ENCODE measurements at places on chromosomes 2 and 18.
A peak's percentile ranks its signal among the peaks of the same experiment; 100 is the strongest.

- DNase-seq: no peak
Measured at GRCh38 chr2:4668381-4668780, 965.0 kb downstream of the DCDC2C start.

GRCh38 chr2:133331436-133331835 is 236.8 kb downstream of the NCKAP5 start:
- no peak for DNase-seq

DNA sequence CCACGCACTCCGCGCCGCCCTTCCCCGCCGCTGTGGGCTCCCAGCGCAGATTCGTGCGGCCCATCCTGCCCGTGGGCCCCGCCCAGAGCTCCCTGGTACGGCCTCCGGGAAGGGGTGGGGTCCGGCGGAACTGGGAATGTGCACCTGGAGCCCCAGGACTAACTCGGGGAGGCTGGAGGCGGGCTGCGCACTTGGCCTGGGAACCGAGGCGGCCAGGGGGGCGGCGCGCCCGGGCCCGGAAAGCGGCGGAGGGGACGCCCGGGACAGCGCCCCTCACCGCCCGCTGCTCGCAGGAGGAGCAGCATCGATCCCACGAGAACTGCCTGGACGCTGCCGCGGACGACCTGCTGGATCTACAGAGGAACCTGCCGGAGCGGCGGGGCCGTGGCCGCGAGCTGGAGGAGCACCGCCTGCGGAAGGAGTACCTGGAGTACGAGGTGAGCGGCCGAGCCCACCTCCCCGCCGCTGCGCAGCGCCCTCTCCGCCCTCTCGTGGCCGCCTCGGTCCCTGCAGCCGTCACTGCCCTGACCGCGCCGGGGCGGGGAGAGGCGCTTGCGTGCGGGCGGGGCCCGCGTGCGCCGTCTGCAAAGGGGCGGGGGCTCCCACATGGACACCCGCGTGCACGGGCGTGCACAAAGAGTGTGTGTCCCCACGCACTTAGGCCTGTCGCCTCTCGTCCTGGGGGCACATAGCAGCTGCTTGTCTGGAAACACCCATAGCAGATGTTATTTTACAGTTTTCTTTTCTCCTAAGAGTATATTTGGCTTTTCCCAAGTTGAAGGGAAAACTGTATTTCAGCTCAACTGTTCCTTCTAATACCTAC is 25.2 kb downstream of the PSD4 start:
- DNase-seq: no peak

DNA sequence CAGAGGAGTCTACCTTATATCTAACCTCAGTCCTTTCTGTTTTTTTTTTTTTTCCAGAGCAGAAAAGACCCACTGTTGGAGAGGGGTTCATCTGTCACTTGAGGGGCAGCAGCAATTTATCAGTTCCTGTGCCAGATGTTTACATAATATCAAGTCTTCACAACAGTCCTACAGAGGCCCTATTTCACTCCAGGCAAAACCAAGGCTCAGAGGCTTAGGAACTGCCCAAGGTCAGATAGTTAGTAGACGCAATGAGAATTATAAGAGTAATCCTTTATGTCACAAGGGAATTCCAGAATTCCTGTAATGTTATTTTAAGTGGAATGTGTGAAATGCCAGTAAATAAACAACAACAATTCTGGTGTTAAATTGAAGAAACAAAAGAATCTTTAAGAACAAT is 696.1 kb downstream of the NRXN1 start:
- no peak for DNase-seq

DNA sequence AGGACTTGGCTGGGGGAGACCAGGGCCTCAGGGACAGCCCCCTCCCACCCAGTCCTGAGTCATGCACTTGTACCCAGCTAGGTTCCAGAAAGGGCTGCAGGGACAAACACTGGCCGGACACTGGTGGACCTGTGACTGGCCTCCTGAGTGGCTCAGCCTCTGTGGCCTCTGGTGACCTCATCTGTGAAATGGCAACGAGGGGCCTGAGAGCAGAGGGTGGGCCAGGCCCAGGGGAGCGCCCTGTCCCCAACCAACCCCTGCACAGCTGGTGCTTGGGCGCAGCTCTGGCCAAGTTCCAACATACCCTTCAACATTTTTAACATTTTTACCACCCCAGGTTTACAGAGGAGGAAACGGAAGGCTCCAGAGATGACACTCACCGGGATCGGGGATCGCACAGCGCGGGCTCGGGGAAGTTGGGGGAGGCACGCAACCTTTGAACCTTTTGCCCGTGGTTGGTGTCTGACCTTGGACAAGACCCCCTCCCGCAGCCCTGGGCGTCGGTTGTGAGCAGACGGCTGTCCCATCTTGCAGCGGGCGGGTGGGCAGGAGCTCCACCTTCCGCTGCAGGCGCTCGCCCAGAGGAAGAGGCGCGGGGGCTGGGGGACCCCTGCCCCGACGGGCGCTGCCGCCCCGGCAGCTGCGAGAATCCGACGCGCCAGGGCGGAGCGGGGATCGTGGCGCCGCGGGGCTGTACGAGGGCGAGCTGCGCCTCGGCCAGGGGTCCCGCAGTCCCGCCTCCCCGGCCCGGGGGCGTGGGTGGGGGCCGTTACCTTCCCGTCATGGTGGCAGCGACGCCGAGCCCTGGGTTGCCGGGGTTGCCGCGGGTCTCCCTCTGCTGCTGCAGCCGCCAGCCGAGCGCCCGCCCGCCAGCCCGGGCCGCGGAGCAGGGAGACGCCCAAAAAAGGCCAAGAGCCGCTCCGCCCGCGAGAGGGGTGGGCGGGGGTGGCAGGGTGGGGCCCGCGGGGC is 805 bp downstream of the LIMS2 start:
- DNase-seq: no peak

DNA sequence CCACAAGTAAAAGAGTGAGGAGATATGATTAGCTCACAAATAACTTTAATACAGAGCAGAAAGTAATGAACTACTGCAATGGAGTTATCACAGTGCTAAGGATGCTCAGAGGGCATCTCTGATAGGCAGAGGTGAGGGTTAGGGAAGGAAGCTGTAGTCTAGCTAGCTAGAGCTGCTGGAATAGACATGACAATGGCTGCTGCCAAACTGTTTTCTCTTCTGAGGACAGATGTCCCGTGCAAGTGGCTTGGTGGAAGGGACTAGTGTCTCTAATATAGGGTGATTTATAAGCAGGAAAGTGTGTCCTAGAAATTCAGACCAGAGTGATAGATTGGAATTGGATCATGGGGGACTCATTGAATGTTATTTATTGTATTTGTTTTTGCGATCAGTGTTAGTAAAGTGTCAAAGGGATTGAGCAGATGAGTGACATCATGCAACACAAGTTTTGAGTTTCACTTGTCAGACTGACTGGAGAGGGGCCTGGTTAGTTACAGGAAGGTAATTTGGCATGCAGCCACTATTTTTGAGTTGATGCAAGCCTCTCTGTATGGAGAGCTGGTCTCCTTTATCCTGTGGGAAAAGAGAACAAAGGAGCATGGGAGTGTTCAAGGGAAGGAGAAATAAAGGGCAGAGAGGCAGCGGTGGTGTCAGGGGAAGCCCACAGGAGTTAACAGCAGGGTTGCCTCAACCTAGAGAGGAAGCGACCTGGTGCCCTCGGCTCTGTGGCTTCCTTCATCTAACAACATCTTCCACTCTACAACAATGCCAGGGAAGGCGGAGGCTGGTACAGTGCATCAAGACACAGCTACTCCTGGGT is 1.9 kb downstream of the CTLA4 start:
- no peak for DNase-seq

GRCh38 chr2:150147889-150148683 is 339.4 kb downstream of the RND3 start:
- no peak for DNase-seq

DNA sequence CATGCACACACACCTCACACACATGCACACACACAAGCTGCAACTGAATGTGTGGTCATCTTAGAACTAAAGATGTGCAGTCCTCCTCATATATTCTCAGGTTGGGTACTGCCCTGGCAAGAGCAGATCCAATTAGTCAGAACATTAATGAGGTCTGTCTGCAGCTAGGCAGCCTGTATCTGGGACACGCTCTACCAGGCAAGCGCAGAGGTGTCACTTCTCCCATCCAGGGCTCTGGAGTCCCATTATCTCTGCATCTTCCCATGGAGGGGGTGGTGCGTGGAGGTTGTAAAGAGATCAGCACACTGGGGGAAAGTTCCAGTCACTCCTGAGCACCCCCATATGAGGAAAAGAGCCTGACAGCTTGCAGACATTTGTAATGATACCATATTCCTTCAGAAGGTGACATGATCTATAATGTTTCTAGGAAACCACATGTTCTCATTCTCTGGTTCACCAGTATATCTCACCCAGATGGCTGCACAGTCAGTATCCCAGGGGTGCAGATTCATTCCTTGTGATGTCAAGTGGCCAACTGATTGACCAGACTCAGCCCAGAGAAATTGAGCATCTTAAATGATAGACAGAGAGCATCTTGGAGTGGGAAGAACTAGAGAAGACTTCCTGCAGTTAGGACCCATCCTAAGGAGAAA is 95.4 kb downstream of the RTN4 start:
- no peak for DNase-seq

- DNase-seq: no peak
Measured at GRCh38 chr2:74744731-74745515, 89.0 kb upstream of the HK2 start.

- DNase-seq: no peak
Measured at GRCh38 chr2:207724113-207724512, 12.7 kb downstream of the CCNYL1 start.

- DNase-seq: no peak
Measured at GRCh38 chr2:178782236-178782635, 25.0 kb downstream of the TTN start.

GRCh38 chr2:152594022-152594766 is 123.1 kb downstream of the PRPF40A start:
- no peak for DNase-seq

GRCh38 chr18:67517444-67517765 is 885 bp upstream of the DSEL start:
- no peak for DNase-seq

GRCh38 chr2:17658251-17658843 is 95.3 kb downstream of the SMC6 start:
- peak; percentile 71 for DNase-seq

DNA sequence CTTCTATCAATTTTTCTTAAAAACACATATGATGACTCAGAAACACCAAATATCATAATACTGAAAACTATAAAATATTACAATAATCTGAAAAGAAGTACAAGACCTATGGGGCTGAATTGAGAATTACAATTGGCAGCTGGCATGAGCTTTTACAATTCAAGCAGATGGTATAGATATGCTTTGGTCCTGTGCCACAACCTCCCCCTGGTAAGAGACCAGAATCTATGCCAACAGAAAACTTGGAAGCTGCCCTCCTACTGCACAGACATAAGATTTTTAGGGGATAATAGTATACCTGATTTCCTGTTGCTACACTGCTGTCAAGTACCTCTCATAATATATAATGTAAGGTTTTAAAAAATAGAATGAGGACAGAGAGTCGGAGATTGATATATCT is 46.8 kb upstream of the CDH7 start:
- no peak for DNase-seq

DNA sequence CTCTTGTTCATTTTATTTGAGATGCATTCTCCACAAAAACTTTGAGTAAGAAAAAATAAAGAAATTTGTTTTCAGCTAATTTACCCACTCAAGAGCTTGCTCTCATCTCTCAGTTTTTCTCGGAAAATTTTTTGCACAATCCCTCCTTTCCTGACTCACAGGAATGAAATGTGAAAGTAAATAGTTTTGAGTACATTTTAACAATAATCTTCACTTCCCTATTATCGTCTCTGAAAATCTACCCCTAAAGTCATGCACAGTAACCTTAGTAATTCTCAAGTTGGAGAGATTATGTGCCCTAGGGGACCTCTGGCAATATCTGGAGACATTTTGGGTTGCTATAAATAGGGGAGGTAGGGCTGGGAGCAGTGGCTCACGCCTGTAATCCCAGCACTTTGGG is 2.6 kb downstream of the CYB5A start:
- no peak for DNase-seq

GRCh38 chr2:217994776-217995274 is 8.0 kb downstream of the TNS1 start:
- DNase-seq: peak; percentile 83

GRCh38 chr2:8574196-8575037 is 107.4 kb upstream of the ID2 start:
- DNase-seq: no peak

DNA sequence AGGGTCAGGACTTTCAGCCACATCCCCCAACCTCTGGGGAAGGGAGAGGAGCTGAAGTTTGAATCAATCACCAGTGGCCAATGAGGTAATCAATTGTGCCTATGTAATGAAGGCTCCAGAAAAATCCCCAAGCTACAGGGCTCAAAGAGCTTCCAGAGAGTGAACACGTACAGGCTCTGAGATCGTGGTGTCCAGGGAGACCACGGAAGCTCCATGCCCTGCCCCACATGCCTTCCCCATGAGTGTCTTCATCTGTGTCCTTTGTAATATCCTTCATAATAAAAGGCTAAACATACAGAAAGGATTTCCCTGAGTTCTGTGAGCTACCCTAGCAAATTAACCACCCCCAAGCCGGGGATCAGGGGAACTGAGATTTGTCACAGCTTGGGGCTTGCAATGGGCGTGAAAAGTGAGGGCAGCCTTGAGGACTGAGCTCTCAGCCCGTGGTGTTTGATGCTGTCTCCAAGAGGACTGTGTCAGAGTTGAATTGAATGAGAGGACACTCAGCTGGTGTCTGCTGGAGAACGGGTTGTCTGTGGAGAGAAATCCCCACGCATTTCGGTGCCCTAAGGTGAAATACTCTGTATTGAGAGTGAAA is 25.5 kb upstream of the TUBB6 start:
- DNase-seq: peak; percentile 78

- no peak for DNase-seq
Measured at GRCh38 chr18:51622702-51623101, 425.2 kb upstream of the MEX3C start.

DNA sequence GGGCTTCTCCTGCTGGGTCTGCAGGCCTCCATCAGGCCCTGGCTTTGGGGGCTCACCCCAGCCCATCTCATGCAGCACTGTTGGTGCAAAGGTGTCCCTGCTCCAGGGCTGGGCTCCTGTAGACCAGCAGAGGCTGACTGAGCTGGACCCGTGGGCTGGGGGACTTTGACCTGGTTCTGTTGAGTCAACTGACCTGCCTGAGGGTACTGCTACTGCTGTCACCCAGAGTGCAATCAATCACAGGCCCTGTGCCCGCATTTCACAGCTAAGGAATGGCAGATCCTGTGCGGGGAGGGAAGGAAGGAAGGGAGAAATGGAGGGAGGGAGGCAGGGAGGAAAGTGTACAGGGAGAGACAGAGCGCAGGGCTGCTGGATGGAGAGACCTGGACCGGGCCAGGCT is 136.8 kb downstream of the TPO start:
- no peak for DNase-seq

DNA sequence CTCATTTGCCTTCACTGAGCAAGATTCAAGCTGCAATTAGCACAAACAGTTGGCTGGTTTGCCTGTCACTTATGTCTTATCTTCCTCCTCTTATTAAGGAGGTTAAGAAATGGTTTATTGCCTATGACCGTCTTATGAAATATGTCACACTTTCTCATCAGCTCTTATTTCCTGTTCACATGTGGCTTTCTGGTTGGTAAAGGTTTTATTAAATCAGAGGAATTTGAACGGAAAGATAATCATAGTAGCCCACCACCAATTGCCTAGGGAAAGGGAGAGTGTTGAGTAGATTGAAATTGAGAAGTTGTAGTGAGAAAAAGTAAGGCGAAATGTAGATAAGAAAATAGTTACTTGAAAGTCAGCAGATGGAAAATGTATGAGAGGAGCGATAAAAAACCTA is 4.2 kb upstream of the IL1R1 start:
- no peak for DNase-seq

- DNase-seq: no peak
Measured at GRCh38 chr2:206824087-206824618, 58.7 kb downstream of the FASTKD2 start.

- no peak for DNase-seq
Measured at GRCh38 chr2:166563894-166564293, 69.8 kb upstream of the SCN7A start.

- DNase-seq: no peak
Measured at GRCh38 chr2:237895544-237896506, 36.4 kb downstream of the RAMP1 start.
